Stimulated activated CD8-positive, alpha-beta memory T cell treated with anti-CD3 and anti-CD28 coated beads, Interleukin-4, amount 100 ng/mL, for 24 hours (primary cell): ENCODE measurements at places on chromosomes 3 and 15.

GRCh38 chr3:112654492-112654891, 13.5 kb upstream of the CCDC80 start:
- no peak for DNase-seq

DNA sequence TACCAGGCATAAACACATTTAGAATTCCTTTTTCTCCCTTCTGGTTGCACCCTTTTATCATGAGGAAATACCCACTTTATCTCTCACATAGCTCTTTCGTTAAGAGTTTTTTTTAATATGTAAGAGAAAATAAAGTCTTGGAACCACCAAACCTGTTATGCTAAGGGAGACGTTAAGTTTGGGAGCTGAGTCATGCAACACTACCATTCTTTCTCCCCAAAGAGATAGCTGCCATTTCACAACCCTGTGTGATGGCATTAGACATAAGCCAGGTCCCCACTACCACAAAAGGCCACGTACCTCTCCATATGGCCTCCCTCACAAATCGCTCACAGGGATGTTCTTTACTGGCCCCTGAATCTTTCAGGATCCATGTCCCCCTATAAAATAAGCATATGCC, 7.6 kb upstream of the NIPA1 start:
- DNase-seq = no peak

GRCh38 chr15:96360581-96361308, 30.2 kb downstream of the NR2F2 start:
- DNase-seq = no peak

GRCh38 chr3:57164217-57164656, 916 bp downstream of the IL17RD start:
- no peak for DNase-seq

DNA sequence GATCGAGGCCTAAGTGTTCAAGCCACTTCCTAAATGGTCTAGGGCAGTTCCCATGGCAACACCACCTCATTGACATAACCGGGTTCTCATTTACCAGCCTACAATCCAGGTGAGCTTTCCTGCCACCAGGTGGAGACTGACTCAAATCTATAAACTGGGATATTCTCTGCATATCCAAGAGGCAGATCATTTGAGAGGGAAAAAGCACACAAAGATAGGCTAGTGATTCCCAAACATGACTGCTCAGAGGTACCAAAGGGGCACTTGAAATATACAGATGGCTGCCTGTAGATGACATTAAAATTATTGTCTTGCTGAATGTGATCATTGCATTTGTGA, 141.3 kb upstream of the PROK2 start:
- DNase-seq = no peak

- DNase-seq = no peak
Measured at GRCh38 chr15:36659917-36660316, 80.5 kb downstream of the CDIN1 start.

GRCh38 chr3:73626106-73626505, 1.4 kb upstream of the PDZRN3 start:
- no peak for DNase-seq

GRCh38 chr15:75051191-75051608, 27.8 kb downstream of the PPCDC start:
- no peak for DNase-seq

DNA sequence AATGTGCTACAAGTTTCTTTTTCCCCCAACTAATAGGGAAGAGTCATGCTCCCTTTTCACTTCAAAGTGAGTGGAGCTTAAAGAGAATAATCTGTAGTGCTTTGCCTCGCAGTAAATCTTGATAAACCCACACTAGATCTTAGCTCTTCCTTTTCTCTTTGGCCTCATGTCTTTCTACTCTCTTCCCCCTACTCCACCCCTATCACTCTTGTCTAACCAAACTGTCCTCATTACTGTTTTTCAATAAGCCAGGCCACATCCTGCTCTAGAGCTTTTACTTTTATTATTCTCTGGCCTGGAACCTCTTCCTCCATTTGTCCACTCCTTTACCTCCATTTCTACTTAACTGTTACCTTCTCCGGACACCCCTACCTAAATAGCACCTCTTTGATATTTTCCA, 291.0 kb upstream of the SATB1 start:
- DNase-seq = no peak

DNA sequence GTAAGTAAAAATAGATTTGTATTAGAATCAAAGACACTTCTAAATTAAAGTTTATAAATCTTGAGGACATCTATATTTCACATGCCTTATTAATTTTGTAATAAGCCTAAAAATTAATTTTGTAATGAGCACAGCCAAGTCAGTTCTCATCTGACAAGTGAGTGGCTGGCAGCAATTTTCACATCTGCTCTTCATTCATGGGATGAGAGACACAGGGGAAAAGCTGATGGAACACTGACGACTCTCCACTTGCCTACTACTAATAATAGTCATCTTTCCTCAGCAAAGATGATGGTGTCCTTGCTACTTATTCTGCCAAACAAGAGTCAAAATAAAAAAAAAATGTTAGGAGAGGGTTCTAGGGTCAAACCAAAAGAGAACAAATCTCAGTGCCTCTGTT, 14.4 kb upstream of the CMSS1 start:
- no peak for DNase-seq

DNA sequence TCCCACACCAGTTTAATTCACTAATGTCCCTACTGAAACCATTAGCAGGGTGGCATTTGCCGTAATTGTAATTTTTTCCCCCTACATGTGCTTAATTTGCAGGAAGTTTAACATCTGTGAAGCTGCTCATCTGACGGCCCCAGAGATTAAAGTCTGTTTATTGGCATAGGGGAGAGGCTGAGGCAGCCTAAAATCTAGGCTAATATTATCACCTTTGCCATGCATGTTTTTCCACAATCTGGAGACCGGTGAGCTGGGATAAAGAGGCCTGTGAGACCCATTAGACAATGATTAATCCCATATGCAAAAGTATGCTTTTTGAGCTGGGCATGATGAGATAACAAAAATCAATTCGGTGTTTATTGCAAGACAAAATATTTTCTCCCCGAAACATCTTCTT, 561.2 kb upstream of the ALCAM start:
- DNase-seq = no peak

DNA sequence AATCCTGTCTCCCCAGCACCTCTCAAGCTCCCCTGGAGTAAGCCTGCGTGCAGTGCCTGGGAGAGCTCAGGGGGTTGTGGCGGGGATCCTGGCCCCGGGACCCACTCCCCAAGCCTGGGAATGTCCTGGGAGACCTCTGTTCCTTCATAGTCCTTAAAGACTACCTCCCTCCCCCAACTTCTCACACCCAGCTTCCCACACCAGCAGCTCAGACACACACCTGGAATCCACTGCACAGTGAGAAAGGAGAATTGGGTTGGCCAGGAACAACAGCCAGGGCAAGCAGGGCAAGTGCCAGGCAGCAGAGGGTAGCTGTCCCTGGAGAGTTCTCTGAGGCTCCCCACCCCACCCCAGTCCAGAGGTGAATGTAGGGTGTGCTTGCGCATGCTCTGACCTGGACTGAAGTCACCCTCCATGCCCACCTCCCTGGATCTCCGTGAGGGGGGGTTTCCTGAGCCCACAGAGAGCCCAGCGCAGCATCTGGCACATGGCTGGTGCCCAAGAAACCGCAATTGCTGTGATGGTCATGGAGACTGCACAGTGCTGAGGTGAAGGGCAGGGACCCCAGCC, 22.2 kb downstream of the PSTPIP1 start:
- no peak for DNase-seq

GRCh38 chr3:193894121-193894863, 241.7 kb upstream of the HES1 start:
- DNase-seq = no peak
